Cerebellar nuclear complex (tissue), 1 donor: ENCODE measurements at places on chromosomes 13 and 19.

- no peak for DNase-seq
These were observed 390.3 kb downstream of the DLEU7 start for GRCh38 chr13:50453188-50453587.

GRCh38 chr13:93776936-93777335 lies 550.3 kb downstream of the GPC6 start:
- DNase-seq = no peak

DNA sequence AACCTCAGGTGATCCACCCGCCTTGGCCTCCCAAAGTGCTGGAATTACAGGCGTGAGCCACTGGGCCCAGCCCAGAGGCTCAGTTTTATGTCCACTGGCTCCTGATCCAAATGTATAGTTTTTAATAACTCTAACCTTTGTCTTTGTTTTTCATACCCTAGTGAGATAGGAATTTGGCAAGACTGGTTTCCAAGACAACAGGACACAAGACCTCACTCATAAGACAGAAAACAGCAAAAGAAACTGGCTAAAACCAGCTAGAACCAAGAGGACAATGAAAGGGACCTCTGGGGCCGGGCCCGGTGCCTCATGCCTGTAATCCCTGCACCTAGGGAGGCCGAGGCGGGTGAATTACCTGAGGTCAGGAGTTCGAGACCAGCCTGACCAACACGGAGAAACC lies 27.6 kb downstream of the CPT1C start:
- DNase-seq = no peak

- no peak for DNase-seq
These were observed 10.8 kb upstream of the GRAMD1A start for GRCh38 chr19:34989298-34989697.

DNA sequence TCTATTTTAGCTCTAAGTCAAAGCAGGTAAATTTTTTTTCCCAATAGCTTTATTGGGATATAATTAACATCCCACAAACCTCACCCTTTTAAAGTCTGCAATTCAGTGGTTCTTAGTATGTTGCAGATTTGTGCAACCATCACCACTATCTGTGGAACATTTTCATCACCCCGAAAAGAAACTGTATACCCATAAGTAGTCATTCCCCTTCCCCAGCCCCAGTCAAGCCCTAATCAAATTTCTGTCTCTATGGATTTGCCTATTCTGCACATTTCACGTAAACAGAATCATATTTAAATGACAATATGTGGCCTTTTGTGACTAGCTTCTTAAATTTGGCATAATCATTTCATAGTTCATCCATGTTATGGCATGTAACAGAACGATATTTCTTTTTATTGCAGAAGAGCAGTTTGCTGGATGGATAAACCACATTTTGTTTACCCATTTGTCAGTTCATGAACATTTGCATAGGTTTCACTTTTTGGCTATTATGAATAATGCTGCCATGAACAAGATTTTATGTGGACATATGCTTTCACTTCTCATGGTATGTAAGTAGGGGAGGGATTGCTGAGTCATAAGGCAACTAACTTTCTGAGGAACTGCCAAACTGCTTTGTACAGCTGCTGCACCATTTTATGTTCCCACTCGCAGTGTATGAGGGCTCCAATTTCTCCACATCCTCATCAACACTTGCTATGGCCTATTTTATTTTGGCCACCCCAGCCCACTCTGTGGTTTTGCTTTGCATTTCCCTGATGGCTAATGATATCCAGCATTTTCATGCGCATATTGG lies 10.9 kb downstream of the SLC46A3 start:
- DNase-seq = no peak
